ENCODE measurements at places on chromosomes 13 and 19.

DNA sequence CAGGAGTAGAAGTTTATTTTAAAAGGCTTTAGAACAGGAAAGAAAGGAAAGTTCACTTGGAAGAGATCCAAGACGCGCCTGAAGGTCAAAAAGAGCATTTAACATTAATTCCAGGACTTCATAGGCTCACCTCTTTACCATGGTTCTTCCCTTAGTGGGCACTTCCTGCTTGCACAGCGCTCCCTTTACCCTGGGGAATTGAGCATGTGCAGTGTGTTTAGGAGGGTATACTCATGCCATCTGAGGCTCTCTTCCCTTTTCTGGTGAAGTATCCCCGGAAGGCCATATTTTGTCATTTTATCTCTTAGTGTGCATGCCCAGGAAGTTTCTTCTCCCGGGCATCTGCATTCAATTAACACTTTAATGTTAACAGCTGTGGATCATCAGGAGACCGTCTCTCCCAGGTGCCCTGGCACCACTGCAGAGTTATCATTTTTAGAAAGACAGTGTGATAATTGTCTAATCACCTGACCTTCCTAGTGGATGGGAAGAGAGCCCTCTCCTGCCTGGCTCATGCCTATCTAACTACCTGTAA is 66.1 kb upstream of the ABCC4 start:
- DNase-seq = no peak

DNA sequence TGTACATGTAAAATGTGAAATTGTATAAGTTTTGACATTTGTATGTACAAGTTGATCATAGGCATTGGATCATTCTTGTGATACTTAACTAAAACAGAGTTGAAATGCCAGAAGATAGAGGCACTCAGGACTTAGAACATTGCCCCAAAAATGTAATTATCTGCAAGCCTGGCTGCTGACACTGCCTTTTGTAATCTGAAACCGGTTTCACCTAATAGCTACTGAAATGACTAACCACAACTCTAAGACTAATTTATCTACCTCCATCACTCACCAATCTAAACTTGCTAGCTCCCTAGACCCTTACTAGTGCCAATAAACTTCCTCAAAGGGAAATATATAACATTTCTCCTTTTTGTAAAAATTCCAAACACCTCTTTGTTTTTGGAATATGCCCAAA is 2596.2 kb downstream of the PCDH9 start:
- no peak for DNase-seq

DNA sequence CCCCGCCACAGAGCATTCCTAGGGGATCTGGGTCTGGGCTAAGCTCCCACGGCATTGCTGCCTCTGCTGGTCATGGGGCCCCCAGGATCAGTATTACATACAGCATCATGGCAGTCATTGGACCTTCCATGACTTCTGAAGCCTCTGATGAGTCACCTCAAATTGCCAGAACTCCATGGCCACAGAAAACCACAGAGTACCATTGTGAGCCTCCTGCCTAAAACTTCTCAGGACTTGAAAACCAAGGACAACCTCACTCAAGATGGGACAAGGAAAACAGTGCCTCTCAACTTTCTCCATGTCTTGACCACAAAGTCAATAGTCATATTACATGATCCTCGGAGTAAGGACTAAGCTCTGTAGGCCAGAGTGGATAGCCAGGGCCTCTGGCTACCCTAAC is 306.0 kb downstream of the GPC5 start:
- no peak for DNase-seq

- peak; percentile 87 for DNase-seq
Observed at GRCh38 chr19:47427241-47428176, 8.2 kb upstream of the MEIS3 start.

- no peak for DNase-seq
Observed at GRCh38 chr19:392375-392970, 16.5 kb downstream of the C2CD4C start.

DNA sequence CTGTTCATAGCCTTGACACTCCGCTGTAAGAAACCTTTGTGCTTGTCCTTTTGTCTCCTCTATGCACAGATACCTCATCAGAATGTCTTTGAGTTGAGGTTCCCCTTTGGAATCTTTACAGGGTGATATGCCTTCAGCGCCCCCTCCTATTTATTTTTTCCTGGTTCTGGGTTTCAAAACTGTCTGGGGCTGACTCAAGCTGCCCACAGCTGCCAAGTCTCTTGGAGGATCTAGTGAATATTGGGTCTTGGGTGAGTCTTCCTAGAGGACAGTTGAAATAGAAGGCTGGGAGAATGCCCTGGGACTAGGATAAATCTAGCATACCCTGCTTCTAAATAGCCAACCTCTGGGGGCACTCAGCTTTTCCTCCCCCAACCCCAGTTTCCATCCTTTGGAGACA is 930 bp downstream of the ZNF136 start:
- no peak for DNase-seq

Measured in WERI-Rb-1 (cell line).